ENCODE measurements at places on chromosomes 11 and 22. TPM values are rescaled to one million over a fixed set of nuclear protein-coding genes. Genes with fewer than 3 reads are reported as not detected.

GRCh38 chr11:126133901-126134300 lies 71.2 kb upstream of the CDON start:
- DNase-seq, result no peak

- DNase-seq, result no peak
Observed at GRCh38 chr11:70580036-70580805, 181.9 kb downstream of the CTTN start.

DNA sequence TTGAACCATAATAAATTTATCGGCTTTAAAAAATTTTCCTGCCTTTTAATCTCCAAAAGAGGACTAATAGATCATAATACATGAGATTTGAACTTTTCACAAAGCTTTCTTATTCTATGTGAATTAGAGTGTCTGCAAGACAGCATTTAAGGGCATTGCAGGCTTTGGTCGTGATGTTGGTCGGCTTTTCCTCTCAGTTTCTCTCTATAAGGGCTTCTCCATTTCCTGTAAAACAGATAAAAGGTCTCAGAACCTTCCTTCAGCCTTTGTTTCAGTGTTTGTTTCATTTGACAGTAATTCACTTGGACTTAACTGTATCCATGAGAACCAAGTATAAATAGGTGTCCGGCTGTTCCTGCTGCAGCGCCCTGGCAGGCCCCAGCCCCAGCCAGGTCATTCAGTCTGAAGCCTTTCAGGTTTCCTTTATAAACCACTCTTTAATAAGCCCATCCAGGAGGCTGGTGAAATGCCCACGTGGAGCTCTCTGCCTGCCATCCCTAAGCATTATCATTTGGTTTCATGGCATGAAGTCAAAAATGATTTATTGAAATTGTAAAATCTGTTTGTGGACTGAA lies 37.2 kb upstream of the ADSL start:
- DNase-seq, result no peak

- no peak for DNase-seq
Observed at GRCh38 chr11:16935518-16936302, 78.5 kb downstream of the PLEKHA7 start.

GRCh38 chr11:8034604-8035190 lies 46.3 kb upstream of the TUB start:
- DNase-seq, result no peak

DNA sequence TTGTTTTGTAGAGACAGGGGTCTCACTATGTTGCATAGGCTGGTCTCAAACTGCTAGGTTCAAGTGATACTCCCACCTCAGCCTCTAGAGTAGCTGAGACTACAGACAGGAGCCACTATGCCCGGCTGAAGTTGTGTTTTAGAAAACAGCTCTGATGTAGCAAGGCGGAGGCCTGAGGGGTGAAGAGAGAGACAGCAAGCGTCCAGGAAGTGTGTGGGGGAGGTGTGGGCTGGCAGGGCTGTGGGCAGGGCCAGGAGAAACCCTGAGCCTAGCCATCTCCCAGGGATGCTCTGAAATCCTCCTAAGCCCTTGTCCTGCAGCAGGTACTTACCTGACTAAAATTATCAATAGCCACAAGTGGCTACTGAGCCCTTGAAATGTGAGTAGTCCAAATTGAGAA lies 16.1 kb upstream of the RPS3 start:
- DNase-seq, result no peak

DNA sequence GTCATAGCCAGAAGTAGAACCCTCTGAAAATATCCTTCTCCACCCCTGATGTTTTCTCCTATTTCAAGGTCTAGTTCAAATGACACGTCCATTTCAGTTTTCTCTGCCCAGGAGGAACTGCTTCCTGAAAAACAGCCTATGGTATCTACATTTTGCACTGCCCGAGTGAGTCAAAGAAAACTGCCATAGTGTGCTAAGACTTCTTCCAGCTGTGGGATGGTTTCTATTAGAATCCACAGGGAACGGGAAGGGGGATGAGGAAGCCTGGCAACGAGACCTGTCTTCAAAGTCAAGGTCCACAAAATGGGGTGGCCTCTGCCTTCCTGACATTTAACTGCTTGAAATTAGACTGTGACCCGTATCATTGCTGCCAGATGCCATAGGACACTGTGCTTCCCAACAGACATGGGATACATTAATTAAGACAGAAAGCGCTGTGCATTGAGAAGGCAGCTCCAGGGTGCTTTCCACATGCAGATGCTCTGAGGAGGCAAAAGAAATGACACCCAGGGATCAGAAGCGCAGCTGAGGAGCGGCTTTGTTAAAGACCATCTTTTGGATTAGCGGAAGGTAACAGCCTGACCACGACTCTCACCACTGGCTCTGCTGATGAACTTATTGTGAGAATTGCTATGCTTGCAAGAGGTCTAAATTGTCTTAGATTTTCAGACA lies 39.4 kb upstream of the NUP50 start:
- no peak for DNase-seq

GRCh38 chr11:78615724-78616123 lies 41.1 kb upstream of the NARS2 start:
- no peak for DNase-seq

- DNase-seq, result no peak
Observed at GRCh38 chr11:62217191-62217748, 8.8 kb downstream of the SCGB2A1 start.

GRCh38 chr22:27170491-27170890 lies 513.1 kb downstream of the MIAT start:
- peak; percentile 74 for DNase-seq

GRCh38 chr11:75356613-75357012 lies 5.2 kb upstream of the ARRB1 start:
- DNase-seq, result no peak

GRCh38 chr22:26161746-26162145 lies 7.5 kb upstream of the SEZ6L start:
- DNase-seq, result no peak

GRCh38 chr11:30505603-30506002 lies 80.5 kb downstream of the MPPED2 start:
- no peak for DNase-seq

DNA sequence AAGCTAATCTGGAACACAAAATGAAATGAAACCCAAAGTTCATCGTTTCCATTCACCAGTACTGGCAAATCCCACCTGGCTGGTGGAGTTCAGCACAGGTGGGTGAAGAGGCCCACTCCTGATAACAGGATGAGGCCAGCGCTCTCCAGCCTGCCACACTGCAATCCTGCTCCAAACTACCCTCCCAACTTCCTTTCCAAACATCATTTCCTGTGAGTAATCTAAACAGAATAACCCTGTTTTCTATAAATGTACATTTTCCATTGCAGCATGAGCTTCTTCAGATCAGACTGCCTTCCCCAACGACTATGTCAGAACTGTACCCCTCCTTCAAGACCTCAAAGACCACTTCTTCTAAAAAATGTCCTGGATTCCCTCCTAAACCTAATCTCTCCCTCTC lies 15.9 kb upstream of the NFRKB start:
- DNase-seq, result no peak

- DNase-seq, result no peak
Observed at GRCh38 chr22:38824585-38824984, 19.2 kb downstream of the NPTXR start.

DNA sequence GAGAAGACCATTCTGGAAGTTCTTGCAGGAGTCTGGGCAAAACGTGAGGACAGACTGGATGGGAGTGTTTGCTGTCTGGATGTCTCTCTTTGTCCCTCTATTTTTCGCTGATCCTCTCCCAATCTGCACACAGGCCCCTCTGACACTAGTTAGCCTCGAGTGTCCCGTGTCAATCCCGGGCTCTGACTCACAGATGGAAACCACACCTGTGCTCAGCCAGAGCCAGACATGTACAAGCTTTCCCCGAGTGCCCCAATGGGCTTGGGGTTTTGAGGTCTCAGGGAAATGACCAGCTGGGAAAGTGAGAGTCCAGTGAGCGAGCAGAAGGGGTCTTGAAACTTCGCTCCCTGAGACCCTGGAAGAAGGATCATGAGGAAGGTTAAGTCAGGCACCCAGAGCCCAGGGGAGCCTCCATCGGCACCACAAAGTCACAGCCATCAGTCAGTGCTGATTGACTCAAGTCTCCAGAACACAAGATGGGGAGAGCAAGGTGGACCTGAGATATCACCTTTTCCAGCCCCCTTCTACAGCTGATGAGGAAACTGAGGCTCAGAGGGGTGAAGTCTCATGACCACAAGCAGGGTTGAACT lies 13.9 kb downstream of the APOL2 start:
- DNase-seq, result no peak

Gene APOL5
- not detected for total RNA-seq

Gene TBX1
- total RNA-seq, result not detected

Gene ARHGAP8
- total RNA-seq, result 18.9 TPM

Gene APIP
- 26.0 TPM for total RNA-seq

Gene DNAJB7
- total RNA-seq, result not detected

Gene MS4A12
- total RNA-seq, result not detected

Gene C11orf98
- 125 TPM for total RNA-seq

Gene JAML
- total RNA-seq, result not detected
